ENCODE measurements at places on chromosomes 16 and 17. TPM values are rescaled to one million over a fixed set of nuclear protein-coding genes. Genes with fewer than 3 reads are reported as not detected.

- no peaks in the 10 kb centered on the region for H3K4me1 ChIP-seq
- H3K36me3 ChIP-seq, result no peaks in the 10 kb centered on the region
- H3K27ac ChIP-seq, result no peak overlapping the region
- H3K4me3 ChIP-seq, result no peak overlapping the region
These were observed 541 bp downstream of the CCL3 start for GRCh38 chr17:36089339-36089865.

GRCh38 chr17:45224671-45225050 is 3.0 kb downstream of the FMNL1 start:
- no peak overlapping the region for H3K4me3 ChIP-seq
- no peaks in the 10 kb centered on the region for H3K4me1 ChIP-seq
- H3K27ac ChIP-seq, result no peak overlapping the region
- H3K36me3 ChIP-seq, result no peaks in the 10 kb centered on the region
- no peaks in the 10 kb centered on the region for H3K27me3 ChIP-seq
- DNase-seq, result no peak

DOC2A gene
- 1.5 TPM for polyA plus RNA-seq

GRCh38 chr17:73291260-73291801 is 20.5 kb downstream of the CDC42EP4 start:
- peak overlapping the region; percentile 22 for H3K4me3 ChIP-seq
- no peaks in the 10 kb centered on the region for H3K36me3 ChIP-seq
- peak; percentile 69 for DNase-seq
- H3K4me1 ChIP-seq, result peaks cover 62% of the 10 kb centered on the region
- no peaks in the 10 kb centered on the region for H3K27me3 ChIP-seq

GRCh38 chr17:81069135-81069645 is 34.2 kb downstream of the BAIAP2 start:
- no peaks in the 10 kb centered on the region for H3K4me1 ChIP-seq
- no peaks in the 10 kb centered on the region for H3K27me3 ChIP-seq
- no peak for DNase-seq
- H3K36me3 ChIP-seq, result no peaks in the 10 kb centered on the region

GRCh38 chr17:8960325-8961140 is 5.0 kb downstream of the PIK3R5 start:
- DNase-seq, result no peak
- H3K27me3 ChIP-seq, result no peaks in the 10 kb centered on the region
- H3K27ac ChIP-seq, result no peak overlapping the region
- H3K4me3 ChIP-seq, result no peak overlapping the region
- H3K4me1 ChIP-seq, result no peaks in the 10 kb centered on the region

DNA sequence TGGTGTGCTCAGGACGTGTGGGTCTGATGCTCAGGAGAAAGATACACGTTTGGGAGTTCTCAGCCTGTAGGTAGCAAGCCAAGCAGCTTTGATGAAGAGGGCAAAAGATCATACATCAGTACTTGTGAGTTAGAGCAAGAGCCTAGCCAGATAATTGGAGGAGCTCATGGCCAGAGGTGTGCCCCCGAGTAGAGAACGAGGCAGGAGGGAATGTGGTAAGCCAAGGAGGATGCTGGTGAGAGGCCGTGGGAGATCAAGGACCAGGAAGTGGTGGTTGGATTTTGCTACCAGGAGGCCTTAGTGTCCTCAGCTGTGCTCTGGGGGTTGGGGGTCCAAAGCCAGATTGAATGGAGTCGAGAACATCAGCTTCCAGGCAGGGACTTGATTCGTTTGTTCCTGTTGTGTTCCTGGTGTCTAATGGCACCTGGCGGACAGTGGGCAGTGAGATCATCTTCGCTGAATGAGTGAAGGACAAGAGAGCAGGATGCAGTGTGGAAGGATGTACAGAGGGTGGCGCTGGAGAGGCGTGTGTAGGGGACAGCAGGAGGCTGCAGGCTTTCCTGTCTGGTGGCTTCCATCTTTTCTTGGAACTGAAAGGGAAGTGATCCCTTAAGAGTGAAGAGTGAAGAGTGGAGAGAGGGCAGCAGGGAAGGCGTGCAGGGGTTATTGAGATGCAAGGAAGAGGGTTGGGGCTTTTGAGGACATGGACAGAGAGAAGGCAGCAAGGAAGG is 11.6 kb downstream of the FBXL19 start:
- H3K27ac ChIP-seq, result no peak overlapping the region
- H3K27me3 ChIP-seq, result no peaks in the 10 kb centered on the region
- no peaks in the 10 kb centered on the region for H3K4me1 ChIP-seq

- H3K4me1 ChIP-seq, result peaks cover 19% of the 10 kb centered on the region
- H3K36me3 ChIP-seq, result no peaks in the 10 kb centered on the region
- no peak for DNase-seq
- H3K27me3 ChIP-seq, result no peaks in the 10 kb centered on the region
- H3K4me3 ChIP-seq, result no peak overlapping the region
- H3K27ac ChIP-seq, result no peak overlapping the region
These were observed 68.0 kb upstream of the CREBBP start for GRCh38 chr16:3948378-3948995.

ENKD1 gene
- 29.8 TPM for polyA plus RNA-seq

- no peaks in the 10 kb centered on the region for H3K27me3 ChIP-seq
- H3K4me1 ChIP-seq, result peaks cover 16% of the 10 kb centered on the region
- DNase-seq, result peak; percentile 96
- no peaks in the 10 kb centered on the region for H3K36me3 ChIP-seq
- peak overlapping the region; percentile 80 for H3K4me3 ChIP-seq
These were observed 2.3 kb downstream of the BORCS6 start for GRCh38 chr17:8187517-8188262.
